ENCODE measurements at places on chromosomes 1 and 21.

GRCh38 chr1:161801955-161802354 is 35.8 kb downstream of the ATF6 start:
- no peak for DNase-seq

- no peak for DNase-seq
Measured at GRCh38 chr1:21258331-21259134, 31.7 kb downstream of the ECE1 start.

GRCh38 chr1:175116903-175117302 is 49.3 kb downstream of the TNN start:
- DNase-seq = no peak

DNA sequence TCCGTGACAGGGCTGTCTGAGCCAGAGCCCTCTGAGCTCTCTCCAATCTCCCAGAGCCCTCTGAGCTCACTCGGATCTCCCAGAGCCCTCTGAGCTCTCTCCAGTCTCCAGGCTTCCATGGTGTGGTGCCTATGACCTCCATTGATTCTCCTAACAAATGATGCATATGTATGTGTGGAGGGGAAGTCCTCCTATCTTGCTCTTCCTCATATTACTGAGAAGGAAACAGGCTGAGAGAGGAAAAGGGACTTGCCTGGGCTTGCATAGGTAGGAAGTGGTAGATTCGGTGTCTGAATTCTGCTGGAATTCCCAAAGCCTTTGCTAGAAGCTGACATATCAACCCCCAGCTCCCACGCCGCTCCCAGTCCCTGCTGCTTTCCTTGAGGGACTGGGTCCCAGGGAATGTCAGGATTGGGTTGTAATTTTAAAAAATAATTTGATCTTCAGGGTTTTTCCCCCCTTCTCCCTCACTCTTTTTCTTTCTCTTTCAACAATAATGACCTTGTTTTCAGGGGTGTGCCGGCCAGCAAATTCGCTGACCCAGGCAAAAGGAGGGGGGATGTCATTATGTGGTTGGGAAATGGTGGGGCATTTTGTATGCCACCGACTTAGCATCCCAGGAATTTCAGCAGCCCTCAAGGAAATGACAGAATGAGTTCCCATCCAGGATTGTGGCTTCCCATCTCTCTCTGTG is 42.3 kb upstream of the RUNX3 start:
- DNase-seq = no peak

GRCh38 chr1:217230412-217230811 is 400.5 kb downstream of the GPATCH2 start:
- DNase-seq = no peak

- no peak for DNase-seq
Measured at GRCh38 chr1:216140730-216141524, 282.3 kb downstream of the USH2A start.

DNA sequence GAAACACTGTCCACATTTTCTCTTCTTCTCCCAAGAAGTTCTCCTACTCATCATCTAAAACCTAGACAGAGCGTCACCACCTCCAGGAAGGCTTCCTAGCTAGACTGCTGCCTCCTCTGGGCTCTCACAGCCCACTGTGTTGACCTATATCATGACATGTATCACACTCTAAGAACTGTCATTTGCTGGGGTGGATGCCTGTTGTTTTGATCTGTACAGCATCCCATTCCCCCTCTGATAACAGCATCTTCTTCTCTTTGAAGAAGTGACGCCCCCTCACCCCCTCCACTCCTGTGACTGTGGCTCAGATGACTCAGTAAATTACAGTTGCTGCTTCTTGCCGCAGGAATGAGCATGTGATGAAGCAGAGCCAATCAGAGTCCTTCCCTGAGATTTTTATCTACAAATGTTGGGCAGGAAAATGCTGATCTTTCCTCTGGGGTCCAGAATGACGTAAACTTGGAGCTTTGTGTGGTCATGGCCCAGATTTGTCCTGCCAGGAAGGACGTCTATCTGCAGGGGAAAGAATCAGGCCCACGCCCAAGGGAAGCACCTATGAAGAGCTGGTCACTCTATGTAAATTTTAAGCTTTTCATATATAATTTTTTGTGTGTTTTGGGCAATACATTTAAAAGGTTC is 28.0 kb upstream of the FOXO6 start:
- no peak for DNase-seq

- no peak for DNase-seq
Measured at GRCh38 chr1:7068552-7068951, 283.3 kb downstream of the CAMTA1 start.

DNA sequence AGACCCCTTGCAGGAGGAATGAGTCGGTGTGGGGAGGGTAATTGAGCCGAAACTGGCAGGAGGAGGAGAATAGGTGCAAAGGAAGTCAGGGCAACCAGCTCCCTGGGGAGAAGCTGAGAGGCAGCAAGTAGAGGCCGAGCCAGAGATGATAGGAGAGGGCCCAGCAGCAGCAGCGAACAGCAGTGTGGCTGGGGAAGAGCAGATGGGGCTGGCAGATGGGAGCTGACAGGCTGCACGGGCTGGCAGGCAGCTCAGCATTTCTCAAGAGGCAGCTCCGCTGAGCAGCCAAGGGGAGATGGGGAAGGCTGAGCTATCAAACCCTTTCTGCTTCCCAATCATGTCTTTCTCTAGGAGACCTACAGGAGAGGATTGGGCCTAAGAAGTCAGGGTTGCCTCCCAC is 158.2 kb downstream of the TRIM33 start:
- no peak for DNase-seq

DNA sequence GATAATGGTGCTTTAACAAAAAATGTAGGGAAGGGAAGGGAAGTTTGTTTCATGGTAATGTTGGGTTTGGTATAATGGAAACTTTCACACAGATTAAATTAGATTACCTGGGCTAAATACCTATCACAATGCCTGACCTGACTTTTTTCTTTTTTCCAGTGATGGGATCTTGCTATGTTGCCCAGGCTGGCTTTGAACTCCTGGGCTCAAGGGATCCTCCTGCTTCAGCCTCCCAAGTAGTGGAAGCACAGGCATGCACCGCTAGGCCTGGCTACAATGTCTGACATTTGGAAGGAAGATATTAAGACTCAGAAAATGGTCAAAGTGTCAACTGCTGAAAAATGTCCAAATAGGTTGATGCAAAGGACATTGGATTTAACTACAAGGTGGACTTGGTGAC is 67.4 kb downstream of the KCNK1 start:
- DNase-seq = no peak

DNA sequence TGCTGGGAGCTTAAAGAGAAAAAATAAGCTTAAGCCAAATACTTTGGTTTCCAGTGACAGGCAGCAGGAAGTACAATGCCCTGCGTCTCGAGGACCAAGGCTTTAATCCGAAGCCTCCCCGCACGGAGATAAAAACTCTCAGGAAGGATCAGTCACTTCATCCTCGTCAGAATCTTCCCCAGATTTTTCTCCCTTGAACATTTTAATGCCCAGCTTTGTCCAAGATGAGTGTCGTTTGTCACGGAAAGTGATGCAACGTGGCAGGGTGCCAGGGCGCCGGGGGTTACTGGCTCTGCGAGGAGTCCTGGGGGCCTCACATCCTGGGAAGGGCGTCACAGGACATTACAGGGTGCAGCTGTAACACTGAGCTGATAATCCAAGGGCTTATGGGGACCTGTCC is 25.2 kb upstream of the PCBP3 start:
- no peak for DNase-seq

- peak; percentile 25 for DNase-seq
Measured at GRCh38 chr1:154607609-154608396, at the start of gene ADAR. TSS of gene ADAR (minus strand) at chr1:154608186. CDS start at chr1:154608006, 180 bp downstream.

- DNase-seq = no peak
Measured at GRCh38 chr1:208107425-208108212, 136.6 kb downstream of the PLXNA2 start.

- DNase-seq = no peak
Measured at GRCh38 chr1:157034137-157034800, 11.3 kb downstream of the ARHGEF11 start.

DNA sequence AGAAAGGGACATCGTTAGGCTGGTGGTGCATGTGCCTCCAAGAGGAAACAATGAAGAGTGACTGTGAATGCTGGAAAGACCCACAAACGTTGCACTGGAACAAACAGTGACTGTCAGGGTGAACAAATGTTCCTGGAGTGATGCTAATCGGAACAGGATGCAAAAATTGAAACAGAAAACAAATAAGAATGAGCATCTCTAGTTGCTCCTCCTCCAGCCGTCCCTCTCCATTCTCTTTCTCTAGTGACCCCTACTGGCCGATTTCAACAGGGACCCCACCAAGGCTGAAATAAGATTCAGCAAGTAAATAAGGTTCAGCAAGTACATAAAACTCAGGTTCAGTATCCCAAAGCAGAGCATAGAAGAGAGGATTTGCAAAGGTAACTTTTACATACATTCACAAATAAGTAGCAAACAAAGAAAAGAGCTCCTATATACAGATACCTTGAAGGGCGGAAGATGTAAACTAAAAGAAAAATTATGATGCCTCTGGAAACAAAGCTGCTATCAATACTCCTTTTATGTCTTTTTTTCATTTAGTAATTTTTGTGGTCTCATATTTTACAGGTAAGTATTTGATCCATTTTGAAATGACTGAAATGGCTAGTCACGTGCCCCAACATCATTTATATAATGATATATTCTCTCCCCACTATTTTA is 836.1 kb upstream of the ADAMTS5 start:
- DNase-seq = peak; percentile 4

DNA sequence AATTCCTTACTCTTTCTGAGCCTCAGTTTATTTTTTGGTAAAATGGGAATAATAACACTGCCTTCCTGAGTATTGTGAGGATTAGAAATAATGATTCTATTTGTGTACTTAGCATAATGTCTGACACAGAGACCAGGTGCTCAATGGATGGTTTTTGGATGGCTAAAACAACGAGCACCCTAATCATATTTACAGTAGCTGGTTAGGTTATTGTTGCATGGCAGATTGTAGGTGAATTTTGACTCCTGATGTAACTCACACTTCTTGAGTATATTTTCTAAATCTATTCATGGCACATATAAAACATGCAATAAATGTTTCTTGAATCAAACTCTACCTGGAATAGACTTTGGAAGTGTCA is 11.9 kb upstream of the DUSP10 start:
- DNase-seq = no peak

DNA sequence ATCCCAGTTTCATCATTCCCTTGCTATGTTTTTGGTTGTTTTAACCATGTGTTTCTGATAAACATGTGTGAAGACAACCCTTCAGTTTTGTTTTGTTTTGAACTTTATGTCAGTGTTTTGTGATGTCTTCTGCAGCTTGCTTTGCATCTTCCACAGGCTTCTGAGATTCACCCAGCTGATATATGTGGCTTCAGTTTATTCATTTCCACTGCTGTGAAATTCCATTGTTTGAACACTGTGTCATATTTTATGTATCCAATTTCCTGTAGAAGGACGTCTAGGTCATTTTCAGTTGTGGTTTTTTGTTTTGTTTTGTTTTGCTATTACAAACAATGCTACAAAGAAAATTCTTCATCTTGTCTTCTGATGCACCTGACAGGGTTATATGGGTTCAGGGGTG is 27.2 kb upstream of the SLC26A9 start:
- no peak for DNase-seq

GRCh38 chr1:41941381-41941780 is 22.7 kb upstream of the HIVEP3 start:
- no peak for DNase-seq

GRCh38 chr1:164922585-164922984 is 363.6 kb downstream of the PBX1 start:
- DNase-seq = no peak

DNA sequence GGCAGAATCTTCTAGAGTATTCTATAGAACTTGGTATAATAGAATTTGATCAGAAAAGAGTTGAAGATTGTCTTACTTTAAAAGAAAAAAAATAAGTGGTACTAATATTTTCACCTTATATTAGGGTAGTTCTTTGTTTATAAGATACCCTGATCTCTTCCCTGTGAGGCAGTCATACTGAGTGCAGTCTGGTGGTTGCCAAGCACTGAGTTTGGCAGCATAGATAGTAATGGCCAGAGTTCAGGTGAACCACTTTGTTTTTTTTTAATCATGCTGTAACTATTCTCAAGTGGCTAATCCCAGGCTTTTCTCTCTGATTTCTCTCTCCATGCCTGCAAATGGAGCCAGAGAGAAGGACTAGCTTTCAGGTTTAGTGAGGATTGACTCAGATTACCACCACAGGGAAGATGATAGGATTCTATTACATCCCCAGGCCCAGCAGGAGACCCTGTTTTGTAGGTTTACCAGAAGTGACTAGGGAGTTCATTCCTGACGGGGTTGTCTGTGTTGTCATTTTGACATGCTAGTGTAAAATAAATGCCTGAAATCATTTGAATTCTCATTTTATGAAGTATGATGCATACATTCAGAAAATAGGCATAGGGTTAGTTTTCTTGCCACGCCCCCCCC is 16.7 kb downstream of the KDM1A start:
- DNase-seq = no peak

DNA sequence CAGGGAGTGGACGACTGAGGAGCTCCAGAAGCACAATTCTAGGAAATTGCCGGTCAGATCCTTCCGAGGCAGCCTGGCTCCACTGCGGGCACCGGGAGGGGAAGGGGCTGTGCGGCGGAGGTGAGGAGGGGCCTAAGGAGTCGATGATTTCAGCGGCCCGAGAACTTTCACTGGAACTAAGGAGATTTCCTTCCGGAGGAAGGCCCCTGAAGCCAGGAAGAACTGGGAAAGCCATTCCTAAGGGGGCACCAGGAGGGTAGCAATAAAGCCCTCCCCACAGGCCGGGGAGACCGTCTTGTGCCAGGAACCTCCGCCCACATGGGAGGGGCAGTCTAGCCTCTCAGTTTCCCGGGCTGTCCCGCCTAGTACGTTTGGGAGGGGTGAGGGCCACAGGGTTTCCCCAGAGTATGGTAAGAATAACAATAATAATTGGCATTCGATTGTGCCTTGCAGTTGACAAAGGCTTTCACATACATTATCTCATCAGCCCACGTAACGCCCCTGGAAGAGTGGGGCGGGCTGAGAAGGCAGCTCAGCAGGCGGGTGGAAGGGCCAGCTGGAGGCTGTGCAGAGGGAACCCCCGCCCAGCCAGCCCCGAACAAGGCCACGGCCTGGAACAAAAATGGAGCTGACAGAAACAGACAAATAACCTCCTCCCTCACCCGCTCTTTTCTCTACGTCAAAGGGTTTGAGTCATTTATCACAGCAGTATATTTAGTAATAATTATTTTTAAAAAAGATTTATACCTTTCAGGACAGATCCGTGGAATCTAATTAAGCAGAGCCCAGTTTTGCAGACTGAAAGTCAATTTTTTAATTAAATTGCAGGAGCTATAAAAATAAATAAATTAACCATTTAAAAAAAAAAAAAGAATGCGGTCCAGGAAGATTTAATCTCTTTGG is 19.8 kb downstream of the NPR1 start:
- DNase-seq = peak; percentile 18

GRCh38 chr1:228337711-228338520 is 68.7 kb downstream of the TRIM11 start:
- DNase-seq = no peak

DNA sequence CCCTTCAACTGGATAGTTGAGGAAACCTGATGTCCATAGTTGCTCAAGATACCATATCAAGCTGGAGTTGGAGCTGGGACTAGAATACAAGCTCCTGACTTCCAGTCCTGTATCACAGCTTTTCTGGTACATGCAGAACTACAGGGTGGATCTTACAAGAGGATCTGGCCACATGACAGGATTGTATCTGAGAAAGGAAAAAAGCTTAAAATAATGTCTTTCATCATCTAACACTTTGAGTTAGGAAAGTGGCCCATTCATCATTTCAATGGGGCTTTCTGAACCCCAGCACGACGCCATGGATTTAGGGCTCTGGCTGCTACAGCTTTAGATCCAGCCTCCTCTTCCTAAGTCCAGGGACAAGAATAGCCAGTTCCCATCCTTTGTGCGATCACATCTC is 46.9 kb downstream of the RASSF5 start:
- DNase-seq = no peak
